Smooth muscle cell of trachea (primary cell): ENCODE measurements at places on chromosomes 12 and 14. TPM values are rescaled to one million over a fixed set of nuclear protein-coding genes. Genes with fewer than 3 reads are reported as not detected.

The KITLG gene
- total RNA-seq = 71.6 and 96.4 TPM in 2 replicates

The PLBD1 gene
- 2.3 and 3.3 TPM in 2 replicates for total RNA-seq

The DAAM1 gene
- total RNA-seq = 25.6 and 26.3 TPM in 2 replicates

The NANOG gene
- under 0.01 TPM in 2 replicates for total RNA-seq

The ZNF891 gene
- total RNA-seq = 1.2 and 1.7 TPM in 2 replicates

The VCPKMT gene
- 3.5 and 4.5 TPM in 2 replicates for total RNA-seq

The NGB gene
- total RNA-seq = not detected in 2 replicates

The GALNT6 gene
- total RNA-seq = 98.1 and 191 TPM in 2 replicates

The CACNA2D4 gene
- 0.87 and 1.5 TPM in 2 replicates for total RNA-seq

The CLEC1B gene
- not detected in 2 replicates for total RNA-seq

The RNASE7 gene
- total RNA-seq = 0.17 TPM in 1 of 2 replicates, not detected in the other

The CCDC196 gene
- total RNA-seq = not detected in 2 replicates

The GNS gene
- total RNA-seq = 221 and 266 TPM in 2 replicates

The ENO2 gene
- total RNA-seq = 20.1 and 29.3 TPM in 2 replicates
